AG09309 (cell line): ENCODE measurements at places on chromosomes 2 and 18.

- DNase-seq, result no peak
These were observed 131.5 kb upstream of the SMAD2 start for GRCh38 chr18:48061781-48062570.

DNA sequence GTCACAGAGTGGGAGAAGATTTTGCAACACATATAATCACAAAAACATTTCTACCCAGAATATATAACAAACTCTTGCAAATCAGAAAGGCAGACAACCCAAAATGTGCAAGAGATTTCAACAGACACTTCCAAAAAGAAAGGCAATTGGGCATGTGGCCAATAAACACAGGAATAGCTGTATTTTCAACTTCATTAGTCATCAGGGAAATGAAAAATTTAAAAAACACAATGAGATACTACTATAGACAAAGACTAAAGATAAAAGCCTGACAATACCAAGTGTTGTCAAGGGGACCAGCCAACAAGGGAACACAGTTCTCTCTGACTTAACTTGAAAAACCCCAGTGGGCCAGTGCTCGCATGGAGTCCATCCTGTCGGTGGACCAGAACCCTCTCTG, 40.5 kb downstream of the MTHFD2 start:
- DNase-seq, result no peak

DNA sequence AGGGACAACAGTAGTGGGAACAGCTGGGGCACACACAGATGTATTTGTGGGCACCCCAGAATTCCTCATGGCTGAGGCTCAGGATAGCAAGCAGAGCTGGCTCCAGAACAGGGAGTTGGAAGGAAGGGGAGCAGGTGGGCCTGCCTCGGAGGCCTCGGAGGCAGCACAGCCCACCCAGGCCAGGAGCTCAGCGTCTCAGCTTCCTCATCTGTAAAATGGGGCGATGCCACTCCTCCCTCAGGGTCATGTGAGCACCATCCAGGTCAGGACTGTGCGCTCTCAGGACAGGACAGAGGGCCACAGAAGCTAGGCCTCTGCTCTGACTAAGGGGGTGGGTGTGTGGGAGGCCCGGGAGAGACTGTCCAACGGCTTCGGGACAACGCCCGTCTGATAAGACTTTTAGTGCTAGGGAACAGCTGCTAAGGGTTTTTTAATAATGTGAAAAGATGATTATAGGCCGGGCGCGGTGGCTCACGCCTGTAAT, 106.2 kb downstream of the HDAC4 start:
- no peak for DNase-seq

- no peak for DNase-seq
These were observed 86.7 kb downstream of the LYPD6B start for GRCh38 chr2:149125031-149125725.

- no peak for DNase-seq
These were observed 196.0 kb upstream of the VRK2 start for GRCh38 chr2:57850415-57851130.

- no peak for DNase-seq
These were observed 755 bp upstream of the ATP9B start for GRCh38 chr18:79068341-79068936.

DNA sequence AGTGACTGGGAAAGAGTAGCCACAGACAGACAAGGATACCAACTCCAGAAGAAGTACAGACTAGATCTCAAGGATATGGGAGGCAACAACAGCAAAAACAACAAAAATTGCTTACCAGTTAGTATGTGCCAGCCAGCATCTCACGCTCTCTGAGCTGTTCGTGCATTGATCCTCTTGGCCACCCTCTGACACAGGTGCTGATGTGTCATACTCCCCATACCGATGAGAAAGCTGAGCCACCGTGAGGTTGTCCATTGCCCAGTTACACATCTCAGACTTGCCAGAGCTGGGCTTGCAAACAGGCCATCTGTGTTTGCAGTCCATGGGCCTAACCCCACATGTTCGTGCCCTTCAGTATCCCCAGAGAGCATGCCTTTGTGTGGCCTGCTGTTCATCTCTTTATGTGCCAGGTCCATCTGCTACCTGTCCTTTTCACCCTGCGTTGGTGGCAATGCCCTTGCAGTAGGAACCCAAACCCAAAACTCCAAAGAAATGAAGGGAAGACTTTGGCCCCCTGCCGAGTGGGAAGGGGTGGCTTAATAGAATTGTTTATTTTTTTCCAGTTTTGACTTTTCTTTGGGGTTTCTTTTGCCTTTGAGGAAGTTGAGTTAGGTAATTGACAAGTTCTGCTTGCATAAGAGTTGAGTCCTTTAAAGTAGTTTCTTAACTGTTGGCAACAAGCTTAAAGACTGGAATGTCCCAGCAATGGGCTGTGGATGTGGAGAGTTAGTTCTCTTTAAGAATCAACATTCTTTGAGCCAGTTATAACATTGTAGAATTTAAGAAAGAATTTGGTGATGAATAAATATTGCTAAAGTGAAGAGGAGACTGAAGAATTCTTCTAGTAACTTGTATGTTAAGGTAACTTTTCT, 46.7 kb downstream of the LYPD6B start:
- peak; percentile 54 for DNase-seq

- peak; percentile 84 for DNase-seq
These were observed 202.6 kb downstream of the TGIF1 start for GRCh38 chr18:3652380-3653262.

DNA sequence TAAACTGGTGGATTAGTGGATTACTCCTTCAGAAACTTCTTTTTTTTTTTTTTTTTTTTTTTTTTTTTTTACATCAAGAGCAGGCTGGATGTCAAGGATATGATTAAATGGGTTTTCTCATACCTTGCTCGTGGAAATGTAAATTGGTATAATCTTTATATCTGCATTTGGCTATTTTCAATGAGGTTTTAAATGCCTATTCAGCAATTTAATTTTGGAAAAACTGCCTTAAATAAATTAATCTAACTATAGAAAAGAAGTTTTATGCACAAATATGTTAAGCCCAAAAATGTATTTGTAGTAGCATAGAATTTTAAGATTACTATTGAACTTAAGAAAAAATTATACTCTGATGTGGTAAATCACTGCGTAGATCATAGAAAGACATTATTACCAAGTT, 11.4 kb upstream of the GAREM1 start:
- DNase-seq, result no peak

DNA sequence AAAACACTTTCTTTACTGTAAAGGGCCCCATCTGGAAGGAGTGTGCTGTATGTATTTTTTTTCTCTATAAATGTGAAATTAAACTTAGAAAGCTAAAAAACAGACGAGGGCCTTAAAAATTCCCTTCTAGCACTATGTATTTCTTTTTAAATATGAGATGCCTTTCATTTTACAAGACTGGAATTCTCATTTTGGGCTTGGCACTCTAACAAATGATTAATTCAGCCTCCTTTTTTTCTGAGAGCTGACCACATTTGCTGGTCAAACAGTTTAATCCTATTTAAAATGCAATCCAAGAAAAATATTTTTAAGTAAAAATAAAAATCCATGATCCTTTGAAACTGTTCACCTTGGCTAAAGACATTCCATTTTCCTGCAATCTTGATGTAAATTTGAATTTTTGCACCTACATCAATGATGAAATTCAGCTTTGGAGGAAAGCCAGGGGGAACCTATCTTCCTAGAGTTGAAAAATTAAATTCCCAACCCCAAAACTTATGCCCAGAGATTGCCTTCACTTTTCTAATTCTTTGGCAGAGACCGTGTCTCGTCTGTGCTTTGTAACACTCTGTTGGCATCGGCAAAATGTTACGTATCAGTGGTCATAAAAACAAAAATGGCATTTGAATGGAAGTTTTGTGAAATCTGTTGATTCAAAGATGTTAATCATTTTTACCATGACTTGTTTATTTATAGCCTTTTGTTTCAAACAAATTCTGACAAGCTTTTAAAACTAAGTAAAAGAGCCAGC, 284.5 kb downstream of the ZNF521 start:
- no peak for DNase-seq

DNA sequence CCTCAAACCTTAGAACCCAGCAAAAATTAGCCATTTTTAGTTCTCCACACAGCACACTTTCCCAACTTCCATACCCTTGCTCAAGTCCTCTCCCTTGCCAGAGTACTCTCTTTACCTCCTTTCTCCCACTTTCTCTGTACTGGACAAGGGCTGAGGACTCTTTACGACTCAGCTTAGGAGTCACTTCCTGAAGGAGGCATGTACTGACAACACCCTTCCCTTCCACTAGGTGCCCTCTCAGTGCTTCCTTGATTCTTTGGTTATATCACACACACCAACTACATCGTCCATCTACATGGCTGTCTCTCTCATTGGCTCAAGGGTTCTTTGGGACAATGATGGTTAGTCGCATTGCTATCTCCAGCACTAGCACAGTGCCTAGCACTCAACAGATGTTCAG, 5.2 kb upstream of the C18orf63 start:
- DNase-seq, result no peak

GRCh38 chr2:65530547-65531320, 98.3 kb upstream of the SPRED2 start:
- DNase-seq, result peak; percentile 48

DNA sequence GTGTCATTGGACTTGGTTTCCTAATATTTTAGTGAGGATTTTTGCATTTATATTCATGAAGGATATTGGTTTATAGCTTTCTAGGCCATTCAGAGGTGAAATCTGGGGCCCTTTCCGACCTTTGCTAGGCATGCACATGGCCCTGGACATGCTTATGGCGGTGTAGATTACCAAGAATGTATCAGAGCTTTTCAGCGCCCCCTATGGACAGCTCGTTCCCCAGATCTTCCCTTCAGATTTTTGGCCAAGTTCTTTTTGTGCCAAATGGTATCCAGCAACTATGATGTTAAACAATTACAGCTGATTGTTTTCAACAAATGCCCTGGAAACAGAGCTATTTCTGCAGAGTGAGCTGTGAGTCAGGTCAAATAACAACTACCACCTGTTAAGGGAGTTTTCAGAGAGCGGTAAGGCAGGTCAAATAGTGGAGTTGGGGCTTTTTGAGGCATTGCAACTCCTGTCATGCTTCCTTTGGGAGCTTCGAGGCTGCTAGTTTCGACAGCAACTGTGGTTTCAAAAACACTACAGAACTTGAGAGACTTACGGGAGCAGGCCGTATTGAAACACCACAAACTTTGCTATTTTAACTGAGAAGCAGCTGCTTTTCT, 188.3 kb downstream of the ZNF516 start:
- no peak for DNase-seq

- DNase-seq, result no peak
These were observed 7.1 kb downstream of the SH3BP4 start for GRCh38 chr2:234958746-234959395.

GRCh38 chr18:12038082-12038638, 55.5 kb upstream of the ANKRD62 start:
- no peak for DNase-seq

GRCh38 chr2:37852585-37853014, 72.5 kb upstream of the RMDN2 start:
- DNase-seq, result no peak

DNA sequence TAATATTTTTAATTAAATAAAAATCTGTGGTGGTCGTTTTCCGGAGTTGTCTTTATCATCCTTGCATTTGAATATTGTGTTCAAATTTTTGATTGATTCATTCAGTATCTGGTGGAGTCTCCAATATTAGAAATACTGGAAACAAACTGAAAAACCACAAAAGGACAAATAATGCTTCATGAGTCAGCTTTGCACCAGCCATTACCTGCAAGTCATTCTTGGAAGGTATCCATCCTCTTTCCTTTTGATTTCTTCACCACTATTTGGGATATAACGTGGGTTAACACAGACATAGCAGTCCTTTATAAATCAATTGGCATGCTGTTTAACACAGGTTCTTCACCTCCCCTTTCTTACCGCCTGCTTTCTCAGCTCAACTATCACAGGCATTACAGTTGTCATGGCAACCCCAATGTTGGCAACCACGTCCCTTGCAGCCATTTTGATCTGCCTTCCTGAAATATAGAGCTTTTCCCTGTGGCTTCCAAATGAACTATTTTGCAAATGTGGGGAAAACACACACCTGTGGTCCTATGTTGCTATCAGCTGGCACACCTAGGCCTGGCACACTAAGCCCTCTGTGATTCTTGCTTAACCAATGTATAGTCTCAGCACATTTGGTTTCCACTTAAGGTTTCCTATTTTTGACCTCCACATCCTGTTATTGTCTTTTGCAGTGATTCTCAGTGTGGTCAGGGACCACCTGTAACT, 6.5 kb downstream of the CTLA4 start:
- DNase-seq, result no peak
